ENCODE measurements at places on chromosomes 7 and 10.

- DNase-seq: no peak
Observed at GRCh38 chr7:36279200-36279925, 110.3 kb upstream of the ANLN start.

- DNase-seq: no peak
Observed at GRCh38 chr7:44793919-44794318, 2.6 kb upstream of the PPIA start.

- peak; percentile 13 for DNase-seq
Observed at GRCh38 chr10:101848408-101848807, 4.8 kb upstream of the KCNIP2 start.

- no peak for DNase-seq
Observed at GRCh38 chr10:71339796-71340589, 20.9 kb downstream of the SLC29A3 start.
